ENCODE measurements at places on chromosomes 3 and 15.

GRCh38 chr15:33738941-33739664 is 229.2 kb upstream of the CHRM5 start:
- no peaks in the 10 kb centered on the region for H3K27me3 ChIP-seq
- no peaks in the 10 kb centered on the region for H3K36me3 ChIP-seq
- peaks cover 5% of the 10 kb centered on the region for H3K4me1 ChIP-seq
- DNase-seq, result peak; percentile 7
- no peak overlapping the region for H3K4me3 ChIP-seq
- no peak overlapping the region for H3K27ac ChIP-seq

- H3K36me3 ChIP-seq, result no peaks in the 10 kb centered on the region
- DNase-seq, result no peak
- no peak overlapping the region for H3K27ac ChIP-seq
- no peak overlapping the region for H3K4me3 ChIP-seq
These were observed 46.2 kb upstream of the FOXP1 start for GRCh38 chr3:71629711-71630110.

- peaks cover 7% of the 10 kb centered on the region for H3K36me3 ChIP-seq
- DNase-seq, result no peak
- no peak overlapping the region for H3K4me3 ChIP-seq
These were observed 8.3 kb downstream of the EOGT start for GRCh38 chr3:69005071-69005790.

- H3K36me3 ChIP-seq, result no peaks in the 10 kb centered on the region
- H3K4me1 ChIP-seq, result peaks cover 28% of the 10 kb centered on the region
- no peak for DNase-seq
- H3K4me3 ChIP-seq, result peak overlapping the region; percentile 38
- no peak overlapping the region for H3K27ac ChIP-seq
These were observed 99.0 kb downstream of the TMCC1 start for GRCh38 chr3:129794311-129795185.

DNA sequence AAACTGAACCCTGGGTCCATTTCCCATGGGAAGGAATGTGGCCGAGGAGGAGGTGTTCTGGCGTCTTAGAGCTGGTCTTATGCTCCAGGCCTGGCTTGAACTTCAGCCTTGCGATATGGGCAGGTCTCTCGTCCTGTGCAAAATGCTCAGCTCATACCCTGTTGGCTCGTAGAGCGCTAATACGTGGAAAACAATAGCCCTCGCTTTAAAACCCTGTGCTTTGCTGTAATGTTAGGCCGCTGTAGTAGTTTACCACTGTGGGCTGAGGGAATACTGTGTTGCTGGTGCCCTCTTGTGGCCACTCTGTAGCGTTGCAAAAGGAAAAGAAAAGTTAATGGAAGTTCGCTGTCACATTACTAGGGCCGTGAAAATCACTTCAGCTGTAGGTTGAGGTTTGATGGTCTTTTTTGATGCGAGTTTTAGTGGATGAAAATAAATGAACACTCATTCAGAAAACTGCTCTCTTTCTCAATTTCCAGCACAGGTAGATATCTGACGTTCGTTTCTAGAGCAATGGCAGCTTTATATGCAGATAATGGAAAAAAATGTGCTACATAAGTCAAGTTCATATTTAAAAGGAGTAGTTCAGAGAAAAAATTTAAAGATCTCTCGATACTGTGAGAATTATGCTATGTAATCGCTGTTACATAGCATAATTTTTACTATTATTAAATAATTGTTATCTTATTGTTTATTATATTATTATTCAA is 92.9 kb downstream of the MCTP2 start:
- H3K4me3 ChIP-seq, result peak overlapping the region; percentile 68
- H3K4me1 ChIP-seq, result peaks cover 29% of the 10 kb centered on the region
- peak overlapping the region; percentile 74 for H3K27ac ChIP-seq
- DNase-seq, result peak; percentile 66
- peaks cover 10% of the 10 kb centered on the region for H3K36me3 ChIP-seq

DNA sequence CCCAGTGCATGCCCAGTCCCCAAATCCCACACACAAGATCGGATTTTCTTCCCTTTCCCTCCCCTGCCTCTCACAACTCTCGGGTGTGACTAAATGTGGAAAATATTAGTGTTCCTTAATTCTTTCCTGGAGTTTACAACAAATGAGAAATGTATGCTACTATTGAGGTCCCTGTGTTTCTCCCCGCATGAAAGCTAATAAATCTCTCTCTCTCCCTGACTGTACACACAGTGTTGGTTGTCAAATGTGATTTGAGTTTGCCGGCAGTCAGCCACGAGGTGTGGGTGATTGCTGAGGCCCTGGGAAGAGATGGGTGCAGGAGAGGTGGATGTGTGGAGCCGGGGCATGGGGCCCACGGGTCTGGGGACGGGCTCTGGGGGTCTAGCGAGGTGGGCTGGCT is 161.4 kb upstream of the IQSEC1 start:
- H3K36me3 ChIP-seq, result no peaks in the 10 kb centered on the region
- H3K4me1 ChIP-seq, result peaks cover 20% of the 10 kb centered on the region
- H3K27me3 ChIP-seq, result peaks cover 8% of the 10 kb centered on the region
- no peak overlapping the region for H3K27ac ChIP-seq

GRCh38 chr15:99104788-99105513 is at the start of gene SYNM:
Gene SYNM (plus strand): TSS chr15:99105080. CDS start chr15:99105200, 120 bp downstream.
- peaks cover 44% of the 10 kb centered on the region for H3K27me3 ChIP-seq
- peak within 1 kb of the TSS; percentile 88 for H3K4me3 ChIP-seq
- H3K36me3 ChIP-seq, result no peaks in the 10 kb centered on the region
- peaks cover 18% of the 10 kb centered on the region for H3K4me1 ChIP-seq

DNA sequence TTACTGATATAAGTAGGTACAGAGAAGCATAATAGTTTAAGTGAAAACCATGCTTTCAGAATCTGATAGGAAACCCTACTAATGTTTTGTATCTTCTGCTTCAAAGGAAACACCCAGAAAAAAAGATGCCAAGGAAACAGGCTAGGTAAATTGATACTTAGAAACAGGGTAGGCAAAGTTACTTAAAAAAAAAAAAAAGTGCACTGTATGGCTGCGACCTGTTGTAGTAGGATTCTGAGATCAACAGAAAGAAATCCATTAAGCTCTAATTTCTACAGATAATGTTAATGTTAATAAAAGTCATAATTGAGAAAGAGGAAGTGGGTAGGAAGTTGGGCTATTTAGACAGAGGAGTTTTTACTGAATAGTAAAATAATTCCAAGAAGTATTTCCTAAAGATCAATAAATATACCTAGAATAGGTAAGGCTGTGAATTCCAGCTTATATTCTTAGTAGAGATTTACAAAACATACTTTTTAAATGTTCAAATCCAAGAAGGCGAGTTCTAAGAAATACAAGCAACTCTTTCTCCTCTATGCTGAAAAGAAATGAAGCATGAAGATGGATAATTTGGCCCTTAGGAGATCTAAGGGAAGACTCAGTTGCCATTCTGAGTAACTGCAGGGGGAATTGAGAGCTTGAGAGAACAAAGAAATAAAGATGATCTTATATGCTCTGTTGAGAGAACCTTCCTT is 24.1 kb upstream of the STT3B start:
- no peaks in the 10 kb centered on the region for H3K27me3 ChIP-seq
- peaks cover 40% of the 10 kb centered on the region for H3K4me1 ChIP-seq
- H3K4me3 ChIP-seq, result peak overlapping the region; percentile 57
- H3K27ac ChIP-seq, result peak overlapping the region; percentile 80

GRCh38 chr15:41115652-41116115 is 396 bp downstream of the INO80 start:
- H3K4me1 ChIP-seq, result peaks cover 25% of the 10 kb centered on the region
- peak overlapping the region; percentile 99 for H3K27ac ChIP-seq
- H3K36me3 ChIP-seq, result peaks cover 10% of the 10 kb centered on the region
- H3K4me3 ChIP-seq, result peak overlapping the region; percentile 95
- peak; percentile 80 for DNase-seq
- H3K27me3 ChIP-seq, result no peaks in the 10 kb centered on the region

GRCh38 chr3:59644479-59645402 is 594.9 kb upstream of the CFAP20DC start:
- H3K27me3 ChIP-seq, result peaks cover 16% of the 10 kb centered on the region
- no peak overlapping the region for H3K27ac ChIP-seq
- no peak overlapping the region for H3K4me3 ChIP-seq

Measured in activated T-cell treated with anti-CD3 and anti-CD28 coated beads, Interleukin-2, amount 50 U/mL, for 72 hours (primary cell).